ENCODE measurements at places on chromosomes 1 and 21. TPM values are rescaled to one million over a fixed set of nuclear protein-coding genes. Genes with fewer than 3 reads are reported as not detected.
A peak's percentile ranks its signal among the peaks of the same experiment; 100 is the strongest.

The AMY1C gene
- not detected for total RNA-seq

The KCNT2 gene
- 0.81 TPM for total RNA-seq

The OR2T2 gene
- total RNA-seq = not detected

The MCOLN2 gene
- 0.19 TPM for total RNA-seq

The GNAT2 gene
- total RNA-seq = not detected

The PBX1 gene
- total RNA-seq = 78.8 TPM

GRCh38 chr1:245500546-245500945, 345.8 kb downstream of the KIF26B start:
- DNase-seq = no peak

DNA sequence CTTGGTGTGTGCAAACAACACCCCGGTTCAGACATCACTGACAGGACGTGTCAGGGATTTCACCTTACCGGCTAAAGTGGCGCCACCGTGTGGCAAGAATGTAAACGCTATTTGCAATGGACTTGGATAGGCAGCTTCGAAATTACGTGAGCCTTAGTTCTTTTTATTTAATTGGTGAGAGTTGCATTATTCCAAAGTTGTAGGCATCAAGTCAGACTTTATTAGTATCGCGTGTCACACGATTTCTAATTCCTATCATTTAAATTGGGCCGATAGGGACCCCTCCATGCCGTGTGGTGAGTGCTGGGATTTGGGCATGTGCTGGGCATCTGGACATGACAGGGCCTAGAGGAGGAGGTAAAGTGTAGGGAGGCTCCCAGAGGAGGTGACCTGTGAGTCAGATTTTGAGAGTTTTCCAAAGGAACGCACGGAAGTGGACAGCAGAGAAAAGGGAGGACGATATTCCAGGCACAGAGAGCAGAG, 14.5 kb upstream of the CPT2 start:
- DNase-seq = peak; percentile 86

- DNase-seq = no peak
Measured at GRCh38 chr1:22763487-22764200, 53.0 kb downstream of the EPHB2 start.

- DNase-seq = no peak
Measured at GRCh38 chr1:108316545-108316944, 72.7 kb upstream of the NBPF4 start.

DNA sequence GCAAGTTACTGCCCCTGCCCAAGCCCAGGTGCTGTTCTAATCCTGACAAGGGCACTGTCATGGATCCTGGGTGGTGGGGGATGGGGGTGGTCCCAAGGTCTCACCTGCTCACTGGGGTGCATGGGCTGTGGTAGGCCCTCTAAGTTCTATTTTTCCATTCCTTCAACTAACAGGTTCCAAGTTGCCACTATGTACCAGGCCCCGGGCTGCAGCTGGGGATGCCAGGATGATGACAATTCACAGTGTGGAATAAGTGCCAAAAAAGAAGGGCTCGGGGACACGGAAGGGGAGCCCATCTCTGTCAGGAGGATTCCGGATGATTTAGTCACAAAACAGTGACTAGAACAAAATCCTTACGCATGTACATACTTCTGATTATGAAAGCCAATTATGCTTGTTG, 76.0 kb downstream of the STUM start:
- DNase-seq = peak; percentile 46

- DNase-seq = no peak
Measured at GRCh38 chr1:153734396-153735089, 6.7 kb downstream of the INTS3 start.

DNA sequence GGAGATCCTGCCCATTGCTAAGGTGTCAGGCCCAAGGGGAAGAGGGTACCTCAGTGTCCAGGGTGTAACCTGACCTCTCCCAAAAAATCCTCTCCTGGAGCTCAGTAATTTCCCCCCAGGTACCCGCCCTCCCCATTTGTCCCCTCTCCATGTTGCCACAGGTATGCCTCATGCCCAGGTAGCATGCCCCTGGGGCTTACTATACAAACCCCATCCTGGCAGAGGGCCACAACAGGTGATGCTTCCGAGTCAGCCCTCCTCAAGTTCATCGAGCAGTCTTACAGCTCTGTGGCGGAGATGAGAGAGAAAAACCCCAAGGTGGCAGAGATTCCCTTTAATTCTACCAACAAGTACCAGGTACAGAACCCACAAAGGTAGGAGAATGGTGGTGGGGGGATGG, 15.7 kb downstream of the ATP1A4 start:
- no peak for DNase-seq

DNA sequence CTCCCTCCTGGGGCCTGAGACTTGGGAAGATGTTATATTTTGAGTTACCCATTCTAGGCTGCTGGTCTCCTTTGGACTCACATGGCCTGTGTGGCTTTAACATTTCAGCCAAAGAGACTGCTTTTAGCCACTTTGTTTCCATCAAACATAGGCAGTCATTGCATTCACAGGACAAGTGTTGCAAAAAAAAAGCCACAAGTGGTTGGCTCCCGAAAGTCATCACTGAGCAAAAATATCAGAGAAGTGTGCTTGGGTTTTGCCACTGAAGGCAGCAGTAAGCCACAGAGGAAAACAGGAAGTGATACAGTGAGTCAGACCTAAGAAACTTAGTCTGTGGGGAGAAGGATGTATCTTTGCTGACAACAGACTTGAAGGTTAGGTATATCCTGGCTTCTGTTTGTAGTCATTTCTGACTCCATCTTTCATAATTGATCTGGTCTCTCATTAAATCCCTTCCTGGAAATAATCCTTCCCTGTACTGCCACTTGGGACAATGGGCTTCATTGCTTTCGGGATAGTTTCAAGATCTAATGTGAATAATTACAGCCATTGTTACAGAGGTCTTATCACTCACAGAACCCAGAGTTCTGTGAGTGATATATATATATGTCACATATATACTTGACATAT, 80.9 kb downstream of the COLGALT2 start:
- no peak for DNase-seq

DNA sequence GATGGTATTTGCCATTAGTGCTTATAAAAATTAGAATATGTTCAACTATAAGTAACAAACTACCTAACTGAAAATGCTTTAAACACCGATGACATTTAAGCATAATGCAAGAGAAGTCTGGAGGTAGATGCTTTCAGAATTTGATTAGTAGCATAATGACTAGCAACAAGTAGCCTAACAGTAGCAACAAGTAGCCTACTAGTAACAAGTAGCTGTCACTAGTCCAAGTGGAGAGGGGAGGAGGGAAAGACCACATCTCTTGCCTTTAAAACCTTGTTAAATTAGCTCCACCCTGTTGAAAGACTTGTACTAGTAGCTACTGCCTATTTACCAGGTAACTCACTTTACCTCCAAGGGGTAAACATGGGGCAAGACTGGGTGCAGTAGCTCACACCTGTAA, 7.9 kb downstream of the GPR88 start:
- DNase-seq = no peak

DNA sequence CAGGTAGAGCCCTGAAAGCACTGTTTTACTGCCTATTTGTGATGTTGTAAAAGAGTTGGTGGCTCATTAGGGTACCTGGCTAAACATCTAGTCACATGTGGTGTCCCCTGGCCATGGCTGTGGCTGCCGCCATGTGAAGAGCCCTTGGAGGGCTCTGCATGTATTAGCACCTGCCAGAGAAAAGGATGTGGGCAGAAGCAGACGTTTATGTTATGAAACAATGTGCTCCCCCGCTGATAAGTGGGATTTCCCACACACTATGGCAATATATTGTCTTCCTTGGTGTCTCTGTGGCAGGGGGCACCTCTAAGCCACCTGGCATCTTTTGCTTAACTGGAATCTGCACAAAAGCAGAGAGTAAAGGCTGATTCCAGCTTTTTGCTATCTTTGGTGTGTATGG, 9.6 kb downstream of the TENT5C start:
- DNase-seq = no peak

DNA sequence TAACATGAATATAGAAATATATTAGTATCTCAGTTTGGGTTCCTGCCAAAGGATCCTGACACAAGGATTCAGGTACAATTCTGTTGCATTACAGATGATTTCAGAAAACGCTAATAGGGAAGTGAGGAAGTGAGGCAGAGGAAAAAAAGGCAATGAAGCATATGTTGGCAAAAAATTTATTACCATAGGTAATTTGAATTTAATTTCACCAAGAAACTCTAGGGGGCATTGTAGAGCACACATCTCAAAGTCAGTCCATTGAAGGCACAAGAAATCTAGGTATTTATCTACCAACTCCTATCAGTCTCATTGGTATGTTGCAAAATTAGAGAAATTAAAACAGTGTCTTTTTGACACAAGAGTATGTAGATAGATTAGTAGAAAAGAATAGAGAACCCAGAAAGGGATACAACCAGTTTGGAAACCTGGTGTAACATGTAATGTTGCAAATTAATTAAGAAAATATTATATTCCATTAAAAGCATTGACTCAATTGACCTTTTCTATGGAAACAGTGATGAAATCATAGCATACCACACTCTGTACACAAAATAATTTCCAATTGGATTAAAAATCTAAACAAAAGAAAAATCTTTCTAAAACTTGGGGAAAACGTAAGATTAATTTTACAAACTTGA, 104.9 kb upstream of the SNX7 start:
- DNase-seq = no peak

DNA sequence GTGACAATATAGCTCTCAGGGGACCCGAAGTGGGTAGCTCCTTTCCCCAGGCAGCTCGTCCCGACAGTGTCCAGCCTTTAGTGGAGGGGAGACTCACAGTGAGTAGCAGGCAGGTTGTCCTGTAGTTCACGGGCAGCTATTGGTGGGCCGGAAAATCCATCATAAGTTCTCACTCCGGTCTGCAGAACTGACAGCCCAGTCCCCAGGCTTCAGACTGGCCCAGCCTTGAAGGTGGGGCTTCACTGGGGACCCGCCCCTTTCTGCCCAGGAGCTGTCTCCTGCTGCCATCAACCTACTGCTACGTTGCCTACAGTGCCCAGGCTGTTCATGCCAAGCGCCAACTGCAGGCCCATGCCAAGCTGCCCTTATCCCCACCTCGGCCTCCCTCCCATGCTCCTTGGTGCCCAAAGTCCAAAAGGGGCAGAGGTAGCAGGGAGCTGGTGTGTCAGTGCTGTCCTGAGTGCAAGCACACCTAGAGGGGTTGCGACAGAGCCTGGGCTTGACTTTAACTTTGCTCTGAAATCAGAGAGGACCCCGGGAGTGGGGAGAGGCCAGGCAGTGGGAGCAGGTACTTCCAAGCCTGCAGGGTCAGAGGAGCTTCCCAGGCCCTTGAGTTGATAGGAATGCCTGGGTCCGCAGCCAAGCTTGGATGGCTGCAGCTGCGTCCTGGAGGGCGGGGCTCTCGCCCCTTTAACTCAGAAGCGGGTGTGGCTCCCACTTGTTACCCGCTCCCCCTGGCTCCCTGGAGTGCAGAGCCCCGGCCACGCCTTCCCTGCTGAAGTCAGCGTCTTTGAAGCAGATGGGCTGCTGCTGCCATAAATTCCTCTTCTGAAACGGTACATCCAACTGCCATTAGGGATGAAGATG, 1144.3 kb upstream of the NCAM2 start:
- DNase-seq = no peak

- no peak for DNase-seq
Measured at GRCh38 chr1:16972189-16972895, 8.1 kb downstream of the MFAP2 start.

GRCh38 chr1:179327679-179328078, 34.1 kb downstream of the SOAT1 start:
- no peak for DNase-seq

GRCh38 chr1:1969953-1970716, 33.5 kb downstream of the CFAP74 start:
- DNase-seq = peak; percentile 26

DNA sequence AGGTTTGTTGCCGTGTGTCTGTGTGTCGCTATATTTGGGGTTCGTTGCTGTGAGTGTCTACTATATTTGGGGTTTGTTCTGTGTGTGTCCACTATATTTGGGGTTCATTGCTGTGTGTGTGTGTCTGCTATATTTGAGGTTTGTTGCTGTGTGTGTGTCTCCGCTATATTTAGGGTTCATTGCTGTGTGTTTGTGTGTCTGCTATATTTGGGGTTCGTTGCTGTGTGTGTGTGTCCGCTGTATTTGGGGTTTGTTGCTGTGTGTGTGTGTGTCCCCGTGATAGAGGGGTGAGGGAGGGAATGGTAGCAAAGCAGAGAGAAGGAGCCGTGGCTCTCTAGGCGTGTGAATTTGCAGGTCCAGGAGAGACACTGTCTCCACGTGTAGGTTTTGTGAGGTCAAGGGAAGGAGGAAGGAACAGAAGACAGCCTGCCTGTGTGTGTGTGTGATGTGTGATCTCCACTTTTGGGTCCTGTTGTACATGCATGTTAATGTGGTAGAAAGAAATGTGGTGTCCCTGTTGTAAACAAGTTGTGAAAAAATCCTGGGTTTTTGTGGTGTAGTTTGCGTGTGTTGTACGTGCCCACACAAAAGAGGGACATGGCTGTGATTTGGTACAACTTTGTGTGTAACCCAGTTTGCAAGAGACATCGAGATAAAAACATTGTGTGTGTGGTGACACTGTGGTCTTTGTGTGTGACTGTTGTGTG, 56.3 kb upstream of the ECE1 start:
- no peak for DNase-seq

GRCh38 chr1:30342535-30343141, 380.7 kb downstream of the MATN1 start:
- DNase-seq = no peak

DNA sequence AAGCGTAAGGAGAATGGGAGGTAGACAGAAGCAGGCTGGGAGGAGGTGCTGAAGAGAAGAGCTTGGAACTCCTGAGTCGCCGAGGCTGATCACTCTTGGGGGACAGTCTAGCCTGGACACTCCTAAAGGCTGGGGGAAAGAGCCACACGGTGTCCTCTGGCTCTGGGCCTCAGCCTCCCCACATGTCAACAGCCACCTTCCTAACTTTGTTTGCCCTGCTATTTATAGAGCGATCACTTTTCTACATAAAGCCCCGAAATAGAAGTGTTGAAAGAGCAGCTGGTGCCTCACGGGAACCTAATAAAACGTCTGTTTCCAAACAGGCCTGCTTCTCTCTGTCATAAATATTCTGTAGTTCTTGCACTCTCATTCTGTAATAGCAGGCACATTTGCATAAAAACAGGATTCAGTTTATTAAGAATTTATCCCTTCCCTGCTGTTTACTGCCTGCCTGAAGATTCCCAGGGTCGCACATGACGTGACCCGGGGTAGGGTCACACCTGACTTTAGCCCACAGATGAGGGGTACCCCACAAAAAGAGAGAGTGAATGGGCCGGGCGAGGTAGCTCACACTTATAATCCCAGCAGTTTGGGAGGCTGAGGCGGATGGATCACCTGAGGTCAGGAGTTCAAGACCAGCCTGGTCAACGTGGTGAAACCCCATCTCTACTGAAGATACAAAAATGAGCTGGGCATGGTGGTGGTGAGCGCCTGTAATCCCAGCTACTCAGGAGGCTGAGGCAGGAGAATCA, 212.5 kb downstream of the TOMM20 start:
- DNase-seq = no peak
